ENCODE measurements at places on chromosomes 5 and 9.

GRCh38 chr5:179417696-179418095 is 72.4 kb upstream of the ADAMTS2 start:
- no peak for DNase-seq

- DNase-seq = no peak
Observed at GRCh38 chr5:85843535-85843934, 774.2 kb upstream of the COX7C start.

GRCh38 chr5:176714067-176714466 is 66.8 kb downstream of the TSPAN17 start:
- peak; percentile 57 for DNase-seq

DNA sequence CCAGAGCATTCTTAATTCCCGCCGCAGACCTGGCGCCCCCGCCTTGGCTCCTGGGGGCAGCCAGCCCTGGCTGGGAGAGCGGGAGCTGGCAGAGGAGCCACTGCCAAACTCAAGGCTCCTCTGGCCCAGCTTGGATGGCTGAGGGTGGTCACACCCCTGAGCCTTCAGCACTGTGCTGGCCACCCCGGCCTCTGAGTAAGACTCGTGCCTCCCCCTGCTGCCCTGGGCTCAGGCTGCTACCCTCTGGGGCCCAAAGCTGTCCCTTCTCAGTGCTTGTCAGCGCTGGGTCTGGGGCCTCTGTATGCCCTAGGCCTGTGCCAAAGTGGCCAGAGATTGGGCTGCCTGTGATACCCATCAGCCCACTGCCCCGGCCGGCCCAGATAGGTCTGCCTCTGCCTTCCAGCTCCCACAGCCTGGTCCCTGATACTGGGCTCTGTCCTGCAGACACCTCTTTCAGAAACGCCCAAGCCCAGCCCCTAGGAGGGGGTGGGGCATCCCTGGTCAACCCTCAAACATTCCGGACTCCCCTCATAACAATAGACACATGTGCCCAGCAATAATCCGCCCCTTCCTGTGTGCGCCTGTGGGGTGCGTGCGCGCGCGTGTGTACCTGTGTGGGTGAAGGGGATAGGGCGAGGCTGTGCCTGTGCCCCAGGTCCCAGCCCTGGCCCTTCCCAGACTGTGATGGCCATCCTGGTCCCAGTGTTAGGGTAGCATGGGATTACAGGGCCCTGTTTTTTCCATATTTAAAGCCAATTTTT is 4.4 kb upstream of the PRR7 start:
- DNase-seq = no peak

GRCh38 chr9:18798508-18799290 is 234.3 kb downstream of the SAXO1 start:
- no peak for DNase-seq

DNA sequence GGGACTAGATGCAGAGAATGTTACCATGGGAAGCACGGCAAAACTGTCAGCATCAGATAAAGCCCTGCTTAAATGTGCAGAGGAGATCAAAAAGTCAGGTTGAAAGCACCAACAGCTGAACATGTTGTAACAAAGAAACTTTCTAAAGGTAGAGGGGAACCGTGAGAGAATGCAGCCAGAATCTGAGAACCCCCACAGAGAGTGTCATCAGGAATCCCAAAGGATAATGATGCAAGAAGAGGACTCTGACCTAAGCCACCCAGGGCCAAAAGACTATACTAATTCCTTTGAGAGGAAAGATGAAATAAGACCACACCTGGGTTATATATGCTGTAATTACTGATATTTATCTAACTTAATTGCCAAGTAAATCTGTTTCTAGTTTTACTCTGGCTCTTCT is 116.6 kb downstream of the PCSK1 start:
- no peak for DNase-seq

GRCh38 chr5:169914766-169915165 is 65.5 kb downstream of the INSYN2B start:
- DNase-seq = peak; percentile 36

GRCh38 chr9:16246785-16247184 is 623.7 kb downstream of the BNC2 start:
- DNase-seq = peak; percentile 31

GRCh38 chr5:72630081-72630480 is 122.9 kb upstream of the ZNF366 start:
- no peak for DNase-seq

GRCh38 chr9:121568343-121569265 is 69.0 kb upstream of the GGTA1 start:
- peak; percentile 46 for DNase-seq

DNA sequence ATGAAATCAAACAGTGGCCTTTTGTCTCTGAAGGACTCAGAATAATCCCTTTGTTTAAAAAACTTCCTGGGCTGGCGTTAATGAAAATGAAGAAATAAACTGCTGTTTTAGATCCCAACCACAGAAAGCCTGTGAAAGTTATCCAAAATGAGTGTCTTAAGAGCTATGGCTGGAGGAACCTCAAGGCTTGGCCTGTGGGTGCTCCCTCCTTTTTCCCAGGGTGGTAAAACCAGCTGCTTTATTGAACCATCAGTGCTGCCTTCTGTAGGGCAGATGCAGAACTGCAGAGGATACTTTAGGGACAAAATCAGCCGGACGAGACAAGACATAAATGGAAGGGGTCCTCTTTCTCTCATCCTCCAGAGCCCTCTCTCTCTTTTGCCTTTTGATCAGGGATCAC is 100.9 kb downstream of the SMARCA2 start:
- DNase-seq = peak; percentile 27

DNA sequence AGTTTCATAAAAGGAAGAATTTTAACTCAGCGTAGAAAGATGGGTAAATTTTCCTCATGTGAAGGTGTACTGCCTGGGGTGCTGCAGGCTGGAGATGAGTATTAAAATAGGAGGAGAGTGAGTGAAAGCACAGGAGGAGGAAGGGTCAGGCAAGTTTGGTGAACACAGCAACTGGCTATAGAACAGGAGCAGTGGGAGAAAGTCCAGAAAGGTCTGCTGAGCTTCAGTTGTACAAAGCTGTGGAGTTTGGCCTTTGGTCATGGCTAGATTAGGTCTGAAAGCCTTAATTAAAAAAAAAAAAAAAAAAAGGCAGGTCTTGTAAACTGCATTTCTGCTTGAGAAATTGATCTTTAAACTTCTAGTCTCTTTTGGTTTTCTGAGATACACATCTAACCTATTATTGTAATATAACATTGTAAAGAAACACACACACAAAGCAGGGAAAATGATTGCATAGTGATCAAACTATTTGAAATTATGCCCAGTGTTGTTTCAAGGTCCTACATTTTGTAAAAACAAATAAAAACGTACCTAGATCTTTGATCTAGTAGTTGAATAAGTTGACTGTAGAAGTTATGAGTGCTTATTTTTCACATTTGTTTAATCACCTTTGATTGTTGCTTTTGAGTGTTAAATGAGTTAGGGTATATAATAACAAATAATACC is 43.6 kb downstream of the MAP3K1 start:
- no peak for DNase-seq

DNA sequence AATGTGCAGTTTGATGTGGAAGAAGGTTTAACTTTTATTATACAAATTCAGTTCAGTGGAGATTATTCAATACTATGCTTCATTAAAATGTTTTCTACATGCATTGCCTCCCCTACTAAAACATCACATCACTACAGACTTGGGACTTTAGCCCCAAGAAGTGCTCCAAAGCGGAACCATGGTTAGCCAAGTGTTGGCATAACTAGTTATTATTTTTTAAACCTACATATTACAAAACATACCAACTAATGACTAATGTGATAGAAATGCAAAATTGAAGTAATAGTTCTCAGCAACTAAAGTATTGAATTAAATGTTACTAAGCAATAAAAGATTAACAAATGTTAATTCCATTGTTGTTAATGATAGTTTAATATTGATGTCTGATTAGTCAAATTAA is 74.5 kb downstream of the XRCC4 start:
- peak; percentile 13 for DNase-seq

DNA sequence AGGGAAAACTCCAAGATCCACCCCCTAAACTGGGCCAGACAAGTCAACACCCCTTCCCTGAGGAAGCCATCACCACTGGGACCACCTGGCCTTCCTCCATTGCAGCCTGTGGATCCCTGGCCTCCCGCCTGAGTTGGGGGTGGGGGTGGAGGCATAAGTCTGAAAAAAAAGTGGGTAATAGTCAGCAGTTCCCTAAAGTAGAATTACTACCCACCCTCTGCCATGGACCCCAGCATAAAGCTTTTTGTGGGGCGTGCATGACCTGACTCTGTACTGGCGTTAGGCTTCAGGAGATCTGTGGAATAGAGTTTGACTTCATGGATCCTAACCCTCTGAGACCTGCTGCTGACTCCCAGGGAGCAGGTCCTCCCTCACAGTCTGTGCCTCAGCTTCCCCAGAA is 2.0 kb upstream of the CXXC5 start:
- no peak for DNase-seq

DNA sequence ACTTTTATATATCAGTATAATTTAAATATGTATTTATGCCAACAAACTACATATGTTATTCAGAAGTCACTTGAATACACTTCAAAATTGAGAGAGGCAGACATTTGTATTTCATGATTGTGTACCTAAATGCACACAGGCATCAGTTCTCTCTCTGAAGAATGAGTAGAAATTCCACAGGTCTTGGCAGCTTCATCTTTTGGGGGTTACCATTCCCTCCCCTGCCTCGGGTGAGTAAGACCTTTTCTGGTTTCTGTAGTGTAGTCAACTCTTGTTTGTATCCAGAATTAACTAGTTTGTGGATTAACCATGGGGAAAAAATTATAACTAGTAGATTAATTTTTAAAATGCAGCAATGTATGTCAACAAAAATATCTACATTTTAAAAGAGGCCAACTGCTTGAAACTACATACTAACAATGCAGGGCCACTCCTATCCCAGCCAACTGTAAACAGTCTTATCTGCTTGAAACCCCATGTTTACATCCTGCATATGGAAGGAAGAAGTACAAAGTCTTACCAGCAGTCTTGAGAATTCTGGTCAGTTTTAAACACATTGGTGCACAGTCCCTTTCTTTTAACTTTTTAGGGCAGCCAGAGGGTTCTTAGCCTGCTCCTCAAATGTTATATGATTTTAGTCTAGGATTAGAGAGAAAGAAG is 339.6 kb upstream of the KIF2A start:
- DNase-seq = no peak

- DNase-seq = no peak
Observed at GRCh38 chr5:124844371-124844920, 98.0 kb upstream of the ZNF608 start.

- DNase-seq = peak; percentile 23
Observed at GRCh38 chr5:79193643-79194042, 42.3 kb upstream of the JMY start.

DNA sequence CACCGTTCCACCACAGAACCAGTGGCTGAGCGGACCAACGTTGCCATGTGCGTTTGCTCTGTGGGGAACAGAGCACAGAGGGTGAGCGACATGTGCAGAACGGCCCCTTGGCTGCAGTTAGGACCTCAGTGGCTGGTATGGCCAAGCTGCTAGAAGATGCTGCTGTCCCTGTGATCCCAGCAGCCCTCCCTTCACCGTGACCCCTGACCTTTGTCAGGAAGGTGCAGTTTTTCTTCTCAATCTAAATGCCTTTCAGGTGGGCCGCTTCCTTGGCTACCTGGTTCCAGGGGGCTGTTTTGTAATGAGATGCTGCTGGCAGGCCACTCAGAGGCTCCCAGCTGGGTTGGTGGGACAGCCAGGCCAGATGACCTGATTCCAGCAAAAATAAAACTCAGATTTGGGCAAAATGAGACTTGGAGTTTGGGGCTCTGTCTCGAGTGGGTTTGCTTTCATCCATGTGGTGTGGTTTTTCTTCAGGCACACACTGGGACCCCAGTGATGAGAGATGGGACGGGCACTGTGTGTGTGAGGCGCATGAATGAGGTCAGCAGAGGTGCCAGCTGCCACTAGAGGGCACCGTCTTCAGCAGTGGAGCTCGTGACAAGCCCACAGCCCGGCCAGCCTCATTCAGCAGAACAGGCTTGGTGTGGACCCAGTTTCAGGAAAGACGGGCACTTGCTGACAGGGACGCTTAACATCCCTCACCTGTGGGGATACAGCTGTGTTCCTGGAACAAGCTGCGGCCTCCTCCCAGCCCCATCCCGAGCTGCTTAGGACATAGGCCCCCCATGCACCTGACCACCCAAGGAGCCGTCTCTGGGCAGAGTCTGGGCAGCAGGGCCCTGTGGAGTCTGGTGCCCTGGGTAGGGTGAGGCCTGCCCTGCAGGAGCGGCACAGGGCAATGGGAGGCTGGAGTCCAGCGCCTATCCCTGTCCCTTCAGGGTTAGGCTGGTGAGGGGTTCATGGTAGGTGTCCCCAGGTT is 4.1 kb downstream of the MRPS2 start:
- peak; percentile 47 for DNase-seq

DNA sequence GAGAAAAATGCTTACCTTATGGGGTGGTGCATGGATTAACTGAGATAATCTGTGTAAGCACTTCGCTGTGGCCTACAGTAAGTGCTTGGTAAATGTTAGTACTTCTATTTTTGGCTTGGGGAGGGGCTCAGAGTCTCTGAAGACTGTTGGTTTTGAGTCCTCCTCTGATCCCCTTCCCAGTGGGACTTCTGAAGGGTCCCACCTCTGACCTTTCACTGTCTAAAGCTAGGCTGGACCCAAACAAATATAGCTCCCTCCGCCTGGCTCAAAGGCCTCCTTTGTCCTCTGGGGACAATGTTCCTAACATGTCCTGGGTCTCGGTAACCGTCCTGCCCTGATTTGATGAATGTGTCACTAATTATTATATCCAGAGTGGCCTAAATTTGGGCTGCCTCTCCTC is 34.8 kb downstream of the CAMK2A start:
- no peak for DNase-seq

DNA sequence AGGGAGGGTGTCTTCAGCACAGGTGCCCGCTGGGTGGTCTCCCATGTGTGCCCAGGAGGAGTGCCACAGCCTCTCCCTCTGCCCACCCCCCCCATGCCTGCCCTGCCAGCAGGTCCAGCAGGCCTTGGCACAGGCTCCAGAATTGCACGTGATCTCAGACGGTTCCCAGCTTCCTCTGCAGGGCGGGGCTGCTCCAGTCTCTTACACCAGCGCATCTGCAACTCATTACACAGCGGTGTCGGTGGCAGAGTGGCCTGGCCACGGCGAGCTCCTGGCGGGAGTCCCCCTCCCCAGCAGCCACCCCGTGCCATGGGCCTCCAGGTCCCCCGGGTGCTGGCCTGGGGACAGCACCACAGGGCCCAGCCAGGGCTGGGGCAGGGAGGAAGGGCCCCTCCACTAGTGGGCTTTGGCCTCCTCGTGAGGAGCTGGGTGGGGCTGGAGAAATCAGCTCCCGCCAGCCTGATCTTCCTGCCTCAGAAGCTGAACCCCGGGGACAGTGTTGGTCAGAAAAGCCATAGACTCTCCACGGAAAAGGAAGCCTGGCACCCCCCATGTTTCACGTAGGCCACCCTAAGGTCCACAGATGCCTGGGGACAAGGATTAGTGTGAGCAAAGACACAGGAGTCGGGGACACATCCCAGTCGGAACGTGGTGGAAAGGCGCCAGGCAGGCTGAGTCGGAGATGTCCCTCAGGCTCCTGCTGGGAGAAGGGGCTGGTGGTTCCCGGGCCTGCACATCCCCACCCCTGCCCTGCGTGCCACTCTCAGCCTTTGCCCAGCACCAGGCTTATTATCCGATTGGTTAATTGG is 40.2 kb downstream of the RXRA start:
- peak; percentile 90 for DNase-seq

GRCh38 chr5:11128021-11128420 is 367.0 kb upstream of the DAP start:
- no peak for DNase-seq

- DNase-seq = no peak
Observed at GRCh38 chr5:22496666-22497065, 356.5 kb downstream of the CDH12 start.

- no peak for DNase-seq
Observed at GRCh38 chr5:134580001-134580460, 52.6 kb downstream of the SAR1B start.

- DNase-seq = no peak
Observed at GRCh38 chr5:66180282-66181155, 36.4 kb downstream of the SREK1 start.

GRCh38 chr9:105994970-105995369 is 300.6 kb downstream of the TMEM38B start:
- peak; percentile 36 for DNase-seq
